ENCODE measurements at places on chromosomes 1 and 21.

- no peak for DNase-seq
Measured at GRCh38 chr21:30193201-30193600, 22.7 kb downstream of the CLDN8 start.

- no peak for DNase-seq
Measured at GRCh38 chr1:56535939-56536338, 43.4 kb downstream of the PLPP3 start.

GRCh38 chr1:43049481-43049880 is 90.8 kb upstream of the SLC2A1 start:
- no peak for DNase-seq

DNA sequence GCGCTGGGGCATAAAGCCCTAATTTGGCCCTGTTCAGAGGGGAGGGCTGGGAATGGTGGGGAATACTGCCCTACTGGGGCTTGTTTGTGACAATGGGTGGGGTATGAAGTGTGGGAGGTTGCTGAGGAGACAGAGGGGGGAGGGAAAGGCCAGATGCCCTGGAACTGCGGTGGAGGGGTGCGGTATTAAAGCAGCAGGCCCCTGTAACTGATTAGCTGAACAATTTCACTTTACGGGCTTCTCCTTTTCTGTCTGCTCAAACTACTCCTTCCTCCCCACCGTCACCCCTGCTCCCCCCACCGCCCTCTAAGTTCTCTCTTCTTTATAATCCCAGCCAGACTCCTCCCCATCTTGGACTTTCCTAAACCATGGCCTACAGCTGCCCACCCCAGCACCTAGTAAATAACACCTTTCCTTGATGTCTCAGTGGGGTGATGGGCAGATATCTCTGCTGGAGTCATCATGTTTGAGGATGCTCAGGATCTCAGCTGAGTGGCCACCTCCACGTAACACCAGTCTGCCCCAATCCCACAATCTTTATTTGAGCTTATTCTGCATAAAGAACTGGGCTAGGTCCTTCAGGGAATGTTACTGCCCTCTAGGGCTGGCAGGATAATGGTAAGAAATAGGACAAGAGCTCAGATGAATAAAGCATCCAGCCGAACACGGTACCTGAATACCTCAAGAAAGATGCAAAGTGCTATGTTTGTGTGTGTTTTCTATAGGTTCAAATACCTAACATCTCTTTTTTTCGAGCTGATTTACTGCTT is 33.5 kb downstream of the XCL1 start:
- no peak for DNase-seq

- DNase-seq: no peak
Measured at GRCh38 chr21:32705139-32705538, 22.7 kb downstream of the SYNJ1 start.

GRCh38 chr1:212696721-212697331 is 2.8 kb downstream of the BATF3 start:
- DNase-seq: no peak

GRCh38 chr1:17674726-17675500 is 80.2 kb upstream of the ACTL8 start:
- no peak for DNase-seq

GRCh38 chr1:231279081-231279480 is 38.1 kb downstream of the GNPAT start:
- DNase-seq: no peak

- no peak for DNase-seq
Measured at GRCh38 chr1:167465018-167465417, 53.3 kb downstream of the CD247 start.
